ENCODE measurements at places on chromosomes 1 and 21.

- no peak for DNase-seq
These were observed 22.0 kb downstream of the COA6 start for GRCh38 chr1:234395297-234395696.

DNA sequence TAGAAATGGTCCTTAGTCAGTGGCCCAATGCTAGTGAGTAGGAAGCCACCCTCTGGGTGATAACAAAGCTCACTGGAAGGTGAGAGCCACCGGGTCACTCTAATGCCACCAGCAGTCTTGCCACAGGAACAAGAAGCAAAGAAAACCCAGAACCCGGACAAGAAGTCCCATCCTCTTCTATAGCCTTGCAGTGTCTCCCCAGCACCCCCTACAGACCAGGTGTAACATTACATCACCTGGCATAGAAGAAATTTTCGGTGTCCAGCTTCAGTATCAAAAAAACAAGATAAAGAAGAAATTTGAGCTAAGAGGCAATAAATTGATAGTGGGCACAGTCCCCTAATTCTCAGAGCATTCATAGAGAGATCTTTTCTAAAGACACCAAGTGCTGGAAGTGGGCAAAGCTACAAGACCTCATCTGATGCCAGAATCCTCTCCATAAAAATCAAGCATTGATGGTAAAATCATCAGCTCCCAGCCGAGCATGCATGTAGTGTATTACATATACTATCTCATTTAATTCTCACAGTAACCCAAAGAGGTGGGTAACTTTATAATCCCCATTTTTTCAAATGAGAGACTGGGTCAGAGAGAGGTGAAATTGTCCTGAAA, 491.0 kb downstream of the MATN1 start:
- DNase-seq: peak; percentile 8

GRCh38 chr1:107264007-107264406, 123.2 kb downstream of the NTNG1 start:
- DNase-seq: no peak

GRCh38 chr1:156095906-156096508, 13.7 kb upstream of the MEX3A start:
- no peak for DNase-seq

DNA sequence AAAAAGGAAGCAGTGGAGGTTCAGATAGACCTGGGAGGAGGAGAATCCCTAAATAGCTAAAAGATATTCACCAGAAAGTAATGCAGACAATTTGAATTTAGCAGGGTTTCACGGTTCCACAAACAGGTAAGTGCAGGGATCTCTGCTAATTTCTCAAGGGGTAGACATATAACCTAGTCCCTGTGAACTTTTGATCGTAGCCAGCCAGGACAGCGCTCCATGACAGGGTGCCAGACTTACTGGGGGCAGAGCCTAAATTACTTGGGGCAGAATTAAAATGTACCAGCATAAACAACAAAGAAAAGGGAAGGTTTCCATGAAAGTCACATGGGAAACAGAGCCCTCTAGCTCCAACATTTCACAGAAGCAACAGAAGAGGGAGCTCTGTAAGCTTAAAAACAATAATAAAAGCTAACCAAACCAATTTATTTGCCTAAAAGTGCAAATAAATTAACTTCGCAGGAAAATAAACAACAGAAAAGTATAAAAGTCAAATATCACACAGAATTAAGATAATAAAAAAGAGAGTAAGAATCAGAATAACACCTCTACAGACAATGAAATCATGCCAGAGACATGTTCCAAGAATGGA, 198.3 kb downstream of the DUSP10 start:
- DNase-seq: no peak

DNA sequence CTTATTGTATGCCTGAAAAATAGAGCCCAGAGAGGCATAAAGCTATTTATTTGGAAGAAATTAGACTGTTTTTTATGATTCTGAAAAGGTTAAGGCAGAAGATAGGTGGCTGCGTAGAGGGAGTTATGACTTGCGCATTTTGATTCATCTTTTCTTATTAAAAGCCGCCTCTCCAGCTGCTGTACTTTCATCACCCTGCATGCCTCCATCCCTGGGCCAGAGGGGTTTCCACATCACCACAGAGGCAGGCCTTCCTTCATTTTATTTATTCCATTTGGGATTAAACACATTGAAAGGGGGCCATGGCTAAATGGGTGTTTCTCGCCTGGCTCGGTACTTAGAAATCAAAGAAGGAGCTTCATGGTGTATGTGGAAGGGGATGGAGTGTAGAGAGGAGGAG, 14.6 kb upstream of the RGS8 start:
- DNase-seq: no peak

GRCh38 chr1:64093941-64094340, 109.5 kb upstream of the UBE2U start:
- DNase-seq: no peak

DNA sequence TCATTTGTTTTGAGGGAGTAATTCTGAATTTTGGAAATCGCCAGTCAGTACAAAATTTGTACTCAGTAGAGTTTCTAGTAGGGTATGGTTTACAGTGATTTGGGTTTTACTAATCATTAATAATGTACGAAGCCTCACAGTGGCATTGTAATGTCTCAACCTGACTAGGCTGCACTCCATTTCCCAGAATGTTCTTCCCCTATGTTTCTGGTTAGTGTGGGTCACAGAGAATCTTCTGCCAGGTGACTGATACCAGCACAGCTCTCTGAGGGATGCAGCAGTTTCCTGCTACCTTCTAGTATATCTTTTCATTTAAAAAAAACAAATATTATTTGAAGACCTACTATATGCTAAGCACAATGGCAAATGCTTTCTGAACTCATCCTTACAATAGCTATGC, 112.9 kb downstream of the PTPN14 start:
- no peak for DNase-seq

DNA sequence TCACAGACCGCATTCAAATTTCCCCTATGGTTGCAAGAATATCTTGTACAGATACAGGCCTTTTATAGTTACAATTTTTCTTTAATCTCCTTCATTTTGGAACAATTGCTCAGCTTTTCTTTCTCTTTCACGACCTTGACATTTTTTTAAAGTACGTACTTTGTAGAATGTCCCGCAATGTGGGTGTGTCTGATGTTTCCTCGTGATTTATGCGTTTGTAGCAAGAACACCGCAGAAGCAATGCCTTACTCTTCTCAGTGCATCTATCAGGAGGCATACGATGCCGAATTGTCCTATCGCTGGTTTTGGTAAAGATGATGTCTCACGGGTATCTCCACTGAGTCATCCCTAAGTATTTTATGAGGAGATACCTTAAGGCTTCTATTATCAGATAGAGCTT, 76.9 kb upstream of the RALGPS2 start:
- no peak for DNase-seq

DNA sequence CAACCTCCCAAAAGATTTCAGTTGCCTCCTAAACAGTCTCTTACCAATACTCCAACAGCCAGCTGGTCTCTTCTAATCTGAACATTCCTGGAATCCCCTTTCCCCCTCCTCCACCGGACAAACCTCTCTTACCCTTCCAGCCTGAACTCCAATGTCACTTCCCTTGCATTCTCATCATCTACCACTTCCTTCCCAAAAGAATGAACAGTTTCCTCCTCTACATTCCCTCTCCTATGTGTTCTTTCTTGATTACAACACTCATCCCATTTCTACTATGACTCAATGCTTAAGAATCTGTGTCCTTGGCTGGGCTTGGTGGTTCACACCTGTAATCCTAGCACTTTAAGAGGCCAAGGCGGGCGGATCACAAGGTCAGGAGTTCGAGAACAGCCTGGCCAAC, 417.1 kb downstream of the SETD4 start:
- no peak for DNase-seq

GRCh38 chr1:175768610-175769009, 25.2 kb upstream of the TNR start:
- DNase-seq: no peak

DNA sequence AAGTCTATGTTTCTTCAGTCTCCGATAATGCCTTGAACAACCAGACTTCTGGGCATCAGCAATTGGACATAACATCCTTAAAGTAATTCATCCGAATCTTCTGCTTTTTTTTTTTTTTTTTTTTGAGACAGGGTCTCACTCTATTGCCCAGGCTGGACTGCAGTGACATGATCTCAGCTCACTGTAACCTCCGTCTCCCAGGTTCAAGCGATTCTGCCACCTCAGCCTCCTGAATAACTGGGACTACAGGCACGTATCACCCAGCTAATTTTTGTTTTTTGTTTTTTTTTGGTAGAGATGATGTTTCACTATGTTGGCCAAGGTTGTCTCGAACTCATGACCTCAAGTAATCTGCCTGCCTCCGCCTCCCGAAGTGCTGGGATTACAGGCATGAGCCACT, 23.9 kb upstream of the CFAP126 start:
- no peak for DNase-seq

GRCh38 chr1:213014642-213015041, 1.0 kb downstream of the ANGEL2 start:
- DNase-seq: no peak

DNA sequence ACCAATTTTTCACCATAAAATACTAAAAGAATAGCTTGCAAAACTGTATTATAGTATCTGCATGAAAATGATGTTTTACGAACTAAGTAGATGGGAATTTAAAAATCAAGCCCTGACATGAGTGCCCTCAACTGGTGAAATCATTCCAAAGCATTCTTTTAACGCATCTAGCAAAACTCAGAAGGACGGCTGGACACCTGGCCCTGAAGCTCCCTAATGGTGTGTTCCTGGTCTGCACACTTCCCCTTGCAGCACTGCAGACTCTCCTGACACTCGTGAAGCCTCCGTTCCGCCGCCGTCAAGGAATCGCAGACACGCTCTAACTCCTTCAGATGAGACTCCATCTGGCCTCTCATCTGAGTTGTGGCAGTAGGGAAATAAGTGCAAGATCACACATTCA, 39.9 kb downstream of the ODF2L start:
- no peak for DNase-seq

DNA sequence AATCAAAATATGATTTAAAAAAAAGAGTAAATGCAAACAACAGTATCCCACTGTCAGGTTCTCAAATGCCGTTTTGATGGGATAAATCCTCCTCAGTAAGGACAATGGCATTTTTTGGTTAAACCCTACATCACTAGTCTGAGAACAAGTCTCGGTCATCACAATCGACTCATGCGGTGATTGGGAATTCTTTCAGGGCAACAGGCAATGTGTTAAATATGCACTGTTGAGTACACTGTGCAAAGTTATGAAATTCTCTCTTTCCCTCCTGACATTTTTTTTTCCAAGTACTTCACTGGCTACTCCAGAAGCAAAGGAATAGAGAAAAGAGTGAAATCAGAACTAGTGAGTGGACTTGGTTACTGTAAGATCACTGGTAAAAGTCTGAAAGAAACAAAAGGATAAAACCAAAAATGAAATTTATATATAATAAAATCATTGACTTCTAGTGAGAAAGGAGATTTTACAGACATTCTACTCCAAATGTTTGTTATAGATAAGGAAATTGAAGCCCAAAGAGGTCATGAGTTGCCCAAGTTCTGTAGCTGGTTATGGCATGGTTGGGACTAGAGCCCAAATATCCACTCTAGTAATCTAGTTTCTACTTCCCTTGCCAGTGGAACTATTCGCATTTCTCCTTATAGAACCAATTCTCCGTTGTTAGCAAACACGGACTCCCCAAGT, 111.3 kb downstream of the TGFBR3 start:
- DNase-seq: no peak

- DNase-seq: no peak
These were observed 9.1 kb downstream of the C1orf226 start for GRCh38 chr1:162390396-162391185.
